ENCODE measurements at places on chromosomes 3 and 15. TPM values are rescaled to one million over a fixed set of nuclear protein-coding genes. Genes with fewer than 3 reads are reported as not detected.

Gene LEKR1
- total RNA-seq: 7.1 TPM

- no peaks in the 10 kb centered on the region for H3K36me3 ChIP-seq
- H3K4me1 ChIP-seq: peaks cover 10% of the 10 kb centered on the region
- no peak overlapping the region for H3K4me3 ChIP-seq
Measured at GRCh38 chr3:24388159-24388558, 106.5 kb downstream of the THRB start.

GRCh38 chr15:25993506-25993905, 130.4 kb upstream of the ATP10A start:
- no peaks in the 10 kb centered on the region for H3K27me3 ChIP-seq
- no peak for DNase-seq
- H3K4me3 ChIP-seq: no peak overlapping the region
- H3K4me1 ChIP-seq: no peaks in the 10 kb centered on the region
- H3K27ac ChIP-seq: no peak overlapping the region

- H3K36me3 ChIP-seq: no peaks in the 10 kb centered on the region
- H3K27me3 ChIP-seq: no peaks in the 10 kb centered on the region
- H3K4me3 ChIP-seq: no peak overlapping the region
Measured at GRCh38 chr3:188975600-188976314, 196.0 kb upstream of the TPRG1 start.

Gene CCR3
- total RNA-seq: not detected

Gene IP6K2
- total RNA-seq: 112 TPM

GRCh38 chr15:48472756-48473155, 141.5 kb downstream of the DUT start:
- DNase-seq: no peak
- no peak overlapping the region for H3K4me3 ChIP-seq
- no peak overlapping the region for H3K27ac ChIP-seq
- no peaks in the 10 kb centered on the region for H3K27me3 ChIP-seq

Gene DGKG
- 25.6 TPM for total RNA-seq

DNA sequence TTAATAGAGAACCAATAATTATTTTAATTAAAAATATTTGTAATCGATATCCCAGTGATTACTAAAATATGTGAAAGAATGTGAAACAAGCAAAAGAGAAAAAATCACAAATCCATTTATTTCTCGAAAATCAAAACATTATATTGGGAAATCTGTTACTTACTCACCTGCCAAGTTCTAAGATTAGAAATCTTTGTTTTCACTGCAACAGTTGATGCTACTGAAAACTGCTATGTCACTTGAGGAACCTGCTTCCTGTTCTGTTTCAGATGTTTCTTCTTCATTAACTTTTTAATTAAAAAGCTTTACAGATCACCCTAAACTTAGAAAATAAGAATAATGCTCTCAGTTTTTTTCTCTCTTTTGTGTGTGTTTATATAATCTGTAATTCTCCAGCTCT, 13.7 kb upstream of the DPH6 start:
- H3K4me1 ChIP-seq: peaks cover 6% of the 10 kb centered on the region
- H3K4me3 ChIP-seq: no peak overlapping the region
- H3K27me3 ChIP-seq: no peaks in the 10 kb centered on the region
- DNase-seq: no peak
- H3K36me3 ChIP-seq: no peaks in the 10 kb centered on the region
- no peak overlapping the region for H3K27ac ChIP-seq

Gene LRRC2
- total RNA-seq: 25.0 TPM

Gene ZBED2
- 56.0 TPM for total RNA-seq

- no peaks in the 10 kb centered on the region for H3K27me3 ChIP-seq
- H3K4me1 ChIP-seq: no peaks in the 10 kb centered on the region
- H3K36me3 ChIP-seq: no peaks in the 10 kb centered on the region
- H3K4me3 ChIP-seq: no peak overlapping the region
- no peak for DNase-seq
Measured at GRCh38 chr3:2680236-2680635, 429.9 kb downstream of the IL5RA start.

GRCh38 chr3:101984356-101984755, 135.0 kb downstream of the NFKBIZ start:
- H3K4me3 ChIP-seq: no peak overlapping the region
- no peaks in the 10 kb centered on the region for H3K4me1 ChIP-seq
- H3K36me3 ChIP-seq: no peaks in the 10 kb centered on the region
- no peaks in the 10 kb centered on the region for H3K27me3 ChIP-seq

Gene MELTF
- 13.8 TPM for total RNA-seq

- H3K27me3 ChIP-seq: no peaks in the 10 kb centered on the region
- DNase-seq: no peak
- peaks cover 6% of the 10 kb centered on the region for H3K4me1 ChIP-seq
- no peaks in the 10 kb centered on the region for H3K36me3 ChIP-seq
- no peak overlapping the region for H3K4me3 ChIP-seq
Measured at GRCh38 chr3:106067711-106068110, 198.9 kb upstream of the CBLB start.

Gene RAD18
- total RNA-seq: 18.4 TPM

Gene CFAP92
- total RNA-seq: 0.59 TPM

DNA sequence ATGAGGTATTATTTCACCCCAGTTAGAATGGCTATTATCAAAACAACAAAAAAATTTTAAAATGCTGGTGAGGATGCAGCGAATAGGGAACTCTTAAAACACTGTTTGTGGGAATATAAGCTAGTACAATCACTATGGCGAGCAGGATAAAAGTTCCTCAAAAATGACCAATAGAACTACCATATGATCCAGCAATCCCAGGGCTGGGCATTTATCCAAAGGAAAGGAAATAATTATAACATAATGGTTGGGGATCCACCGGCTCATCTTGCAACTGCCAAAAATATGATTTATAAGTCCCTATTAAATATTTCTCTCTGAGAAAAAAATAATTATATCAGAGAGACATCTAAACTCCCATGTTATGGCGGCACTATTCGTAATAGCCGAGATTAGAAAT, 127.6 kb upstream of the MME start:
- no peaks in the 10 kb centered on the region for H3K27me3 ChIP-seq
- DNase-seq: no peak
- no peaks in the 10 kb centered on the region for H3K36me3 ChIP-seq

GRCh38 chr15:31358957-31359701, 32.5 kb downstream of the KLF13 start:
- peak overlapping the region; percentile 100 for H3K27ac ChIP-seq
- H3K4me1 ChIP-seq: peaks cover 100% of the 10 kb centered on the region
- no peak overlapping the region for H3K4me3 ChIP-seq
- H3K27me3 ChIP-seq: no peaks in the 10 kb centered on the region

GRCh38 chr3:183214277-183214612, 38.8 kb upstream of the B3GNT5 start:
- no peak for DNase-seq
- H3K27me3 ChIP-seq: no peaks in the 10 kb centered on the region
- no peak overlapping the region for H3K4me3 ChIP-seq
- H3K36me3 ChIP-seq: no peaks in the 10 kb centered on the region
- peak overlapping the region; percentile 15 for H3K27ac ChIP-seq

DNA sequence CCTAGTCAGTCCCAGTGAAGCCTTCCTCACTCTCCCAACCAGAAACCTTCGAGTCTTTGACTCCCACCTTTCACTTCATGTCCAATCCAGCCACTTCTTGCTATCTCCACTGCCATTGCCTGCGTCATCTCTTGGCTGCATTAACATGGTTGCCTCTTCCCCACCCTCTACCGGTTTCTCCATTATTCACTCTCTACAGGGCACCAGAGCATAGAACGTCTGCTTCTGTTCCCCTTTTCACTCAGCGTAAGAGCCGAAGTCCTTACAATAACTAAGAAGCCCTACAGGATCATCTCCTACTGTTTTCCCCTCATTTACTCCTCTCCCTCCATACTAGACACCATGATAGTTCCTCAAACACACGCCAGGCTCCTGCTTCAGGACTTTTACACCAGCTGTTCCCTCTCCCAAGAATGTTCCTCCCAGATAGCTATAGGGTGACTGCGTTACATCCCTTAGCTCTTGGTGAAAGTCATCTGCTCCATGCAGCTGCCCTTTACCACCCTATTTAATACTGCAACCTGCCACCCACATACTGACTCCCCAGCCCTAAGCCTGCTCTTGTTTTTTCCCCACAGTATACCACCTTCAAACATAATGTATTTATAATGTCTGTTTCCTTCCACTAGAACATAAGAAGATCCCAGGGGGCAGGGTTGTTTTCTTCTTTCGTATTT, 30.9 kb downstream of the RCN2 start:
- H3K36me3 ChIP-seq: no peaks in the 10 kb centered on the region
- no peaks in the 10 kb centered on the region for H3K27me3 ChIP-seq
- DNase-seq: no peak
- no peak overlapping the region for H3K4me3 ChIP-seq
- H3K4me1 ChIP-seq: peaks cover 3% of the 10 kb centered on the region

GRCh38 chr15:31328428-31328968, 1.9 kb downstream of the KLF13 start:
- DNase-seq: peak; percentile 76
- H3K4me3 ChIP-seq: peak overlapping the region; percentile 66
- H3K27me3 ChIP-seq: no peaks in the 10 kb centered on the region
- H3K36me3 ChIP-seq: no peaks in the 10 kb centered on the region

Gene TGM5
- not detected for total RNA-seq

DNA sequence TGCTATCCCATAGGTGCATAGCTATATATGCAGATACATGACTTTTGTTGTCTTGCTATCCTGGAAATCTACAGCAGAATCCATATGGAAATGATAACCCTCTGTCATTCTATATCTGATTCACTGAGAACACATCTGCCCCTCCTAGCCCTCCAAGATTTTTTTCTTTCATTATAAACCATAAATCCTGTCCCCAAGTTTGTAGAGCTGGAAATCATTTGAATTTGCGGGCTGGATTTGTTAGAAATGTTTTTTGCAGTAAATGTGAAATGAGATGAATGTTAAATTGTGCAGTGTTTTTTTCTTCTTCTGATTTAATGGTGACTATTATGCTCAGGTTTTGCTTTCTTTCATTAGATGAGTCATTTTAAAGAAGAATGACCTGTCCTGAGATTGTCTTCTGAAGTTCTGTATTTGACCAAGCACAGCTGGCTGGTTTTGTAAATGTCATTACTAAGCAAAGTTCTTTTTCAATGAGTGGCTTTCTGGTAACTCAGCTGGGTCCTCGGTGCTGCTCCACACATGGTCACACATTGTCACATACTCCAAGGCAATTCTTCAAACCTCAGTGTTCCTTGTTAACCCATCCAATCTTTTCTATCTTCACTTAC, 25.3 kb upstream of the ABHD17C start:
- H3K27me3 ChIP-seq: no peaks in the 10 kb centered on the region
- DNase-seq: peak; percentile 38
- no peaks in the 10 kb centered on the region for H3K36me3 ChIP-seq
- H3K4me3 ChIP-seq: no peak overlapping the region
- no peak overlapping the region for H3K27ac ChIP-seq

DNA sequence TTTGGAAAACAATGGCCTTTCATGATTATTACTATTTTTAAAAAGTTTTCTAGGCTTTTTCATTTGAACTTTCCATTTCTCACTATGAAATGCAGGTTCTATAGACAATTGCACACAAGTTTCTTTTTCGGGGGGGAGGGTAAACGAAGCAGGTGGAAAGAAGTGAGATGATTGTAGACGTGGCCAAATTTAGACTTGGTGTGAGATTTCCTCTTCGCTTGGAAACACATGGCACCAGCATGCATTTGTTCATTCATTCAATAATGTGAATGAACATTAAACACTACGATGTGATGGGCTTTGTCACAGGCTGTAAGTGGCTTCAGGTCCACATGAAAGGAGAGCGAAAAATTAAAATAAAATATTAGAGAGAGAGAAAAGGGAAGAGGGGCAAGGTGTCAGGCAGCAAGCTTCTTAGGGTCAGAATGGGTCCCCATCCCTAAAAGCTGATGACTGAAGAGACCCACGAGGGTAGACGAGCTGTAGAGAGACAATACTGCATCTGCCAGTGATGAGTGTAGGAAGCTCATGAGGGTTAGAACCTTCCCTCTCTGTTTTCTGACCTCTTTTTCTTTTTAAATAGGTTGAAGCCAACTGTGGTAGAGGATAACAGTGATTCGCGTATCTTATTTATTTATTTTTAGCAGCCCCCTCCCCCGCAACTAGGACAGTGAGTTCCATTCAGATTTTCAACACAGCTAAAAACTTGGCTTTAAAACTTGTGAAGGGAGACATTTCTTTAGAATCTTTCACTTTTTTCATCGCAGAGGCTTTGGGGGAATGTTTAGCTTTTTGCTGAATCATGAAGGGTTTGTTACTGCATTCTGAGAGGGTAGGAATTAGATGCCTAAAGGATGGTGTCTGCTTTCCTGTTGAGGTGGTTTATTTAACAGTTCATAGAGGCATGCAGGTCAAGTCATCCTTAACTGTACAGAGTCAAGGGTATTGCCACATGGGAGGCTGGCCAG, 36.2 kb downstream of the GAP43 start:
- peak overlapping the region; percentile 99 for H3K27ac ChIP-seq
- H3K4me1 ChIP-seq: no peaks in the 10 kb centered on the region
- no peaks in the 10 kb centered on the region for H3K27me3 ChIP-seq
- no peaks in the 10 kb centered on the region for H3K36me3 ChIP-seq

DNA sequence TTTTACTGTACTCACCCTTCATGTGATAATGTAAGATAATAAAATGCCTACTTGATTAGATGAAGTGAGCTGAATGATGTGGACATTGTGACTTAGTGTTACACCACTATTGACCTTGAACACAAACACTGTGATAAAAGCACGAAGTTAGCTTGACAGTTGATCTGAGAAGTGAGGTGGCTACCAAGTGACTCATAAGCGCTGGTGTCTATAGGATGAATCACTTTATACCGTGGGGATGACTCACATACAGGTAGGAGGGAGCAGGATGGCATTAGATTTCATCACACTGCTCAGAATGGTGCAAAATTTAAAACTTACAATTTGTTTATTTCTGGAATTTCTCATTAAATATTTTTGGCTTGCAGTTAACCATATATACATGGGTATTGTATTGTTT, 174.7 kb upstream of the CNTN3 start:
- H3K4me3 ChIP-seq: no peak overlapping the region
- DNase-seq: no peak
- H3K36me3 ChIP-seq: no peaks in the 10 kb centered on the region

GRCh38 chr3:138441256-138441655, 6.8 kb downstream of the ESYT3 start:
- no peaks in the 10 kb centered on the region for H3K36me3 ChIP-seq
- peaks cover 36% of the 10 kb centered on the region for H3K4me1 ChIP-seq
- H3K27me3 ChIP-seq: no peaks in the 10 kb centered on the region
- peak overlapping the region; percentile 59 for H3K27ac ChIP-seq
- DNase-seq: no peak
- no peak overlapping the region for H3K4me3 ChIP-seq

- no peaks in the 10 kb centered on the region for H3K36me3 ChIP-seq
- H3K4me3 ChIP-seq: no peak overlapping the region
- no peaks in the 10 kb centered on the region for H3K27me3 ChIP-seq
- DNase-seq: no peak
- H3K4me1 ChIP-seq: peaks cover 1% of the 10 kb centered on the region
- H3K27ac ChIP-seq: no peak overlapping the region
Measured at GRCh38 chr3:31946484-31947081, 34.5 kb downstream of the OSBPL10 start.

Gene SAMD7
- not detected for total RNA-seq

Data from thyroid gland (tissue), 4 donors.